Stimulated activated CD8-positive, alpha-beta memory T cell treated with anti-CD3 and anti-CD28 coated beads, Interleukin-4, amount 100 ng/mL, for 4 hours (primary cell): ENCODE measurements at places on chromosomes 2 and 18.

DNA sequence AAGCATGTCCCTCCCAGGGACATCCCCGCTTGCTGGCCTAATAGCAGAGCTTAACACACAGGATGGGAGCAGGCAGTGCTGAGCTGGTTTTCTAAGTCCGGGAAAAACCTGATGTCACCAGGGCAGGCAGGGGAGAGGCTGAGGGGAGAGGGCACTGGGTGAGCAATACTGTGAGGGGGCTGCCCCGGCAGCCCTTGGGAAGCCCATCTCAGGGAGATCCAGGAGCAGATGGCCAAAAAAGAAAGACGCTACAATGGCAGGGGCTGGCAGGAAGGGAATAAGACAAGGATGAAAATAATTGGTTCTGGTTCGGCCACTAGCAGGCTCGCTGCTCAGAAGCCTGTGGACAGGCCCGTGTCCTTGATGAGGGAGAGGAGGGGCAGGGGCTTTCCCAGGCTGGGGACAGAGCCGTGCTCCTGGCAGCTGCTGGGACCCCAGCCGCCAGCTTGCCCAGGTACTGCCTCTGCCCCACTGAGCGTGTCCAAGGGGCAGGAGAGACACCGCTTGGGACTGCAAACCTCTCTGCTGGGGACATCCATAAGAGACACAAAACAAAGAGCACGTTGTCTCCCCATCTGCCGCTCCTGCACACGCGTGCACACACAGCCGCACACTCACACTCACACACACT is 30.2 kb downstream of the SMAD7 start:
- DNase-seq = no peak

DNA sequence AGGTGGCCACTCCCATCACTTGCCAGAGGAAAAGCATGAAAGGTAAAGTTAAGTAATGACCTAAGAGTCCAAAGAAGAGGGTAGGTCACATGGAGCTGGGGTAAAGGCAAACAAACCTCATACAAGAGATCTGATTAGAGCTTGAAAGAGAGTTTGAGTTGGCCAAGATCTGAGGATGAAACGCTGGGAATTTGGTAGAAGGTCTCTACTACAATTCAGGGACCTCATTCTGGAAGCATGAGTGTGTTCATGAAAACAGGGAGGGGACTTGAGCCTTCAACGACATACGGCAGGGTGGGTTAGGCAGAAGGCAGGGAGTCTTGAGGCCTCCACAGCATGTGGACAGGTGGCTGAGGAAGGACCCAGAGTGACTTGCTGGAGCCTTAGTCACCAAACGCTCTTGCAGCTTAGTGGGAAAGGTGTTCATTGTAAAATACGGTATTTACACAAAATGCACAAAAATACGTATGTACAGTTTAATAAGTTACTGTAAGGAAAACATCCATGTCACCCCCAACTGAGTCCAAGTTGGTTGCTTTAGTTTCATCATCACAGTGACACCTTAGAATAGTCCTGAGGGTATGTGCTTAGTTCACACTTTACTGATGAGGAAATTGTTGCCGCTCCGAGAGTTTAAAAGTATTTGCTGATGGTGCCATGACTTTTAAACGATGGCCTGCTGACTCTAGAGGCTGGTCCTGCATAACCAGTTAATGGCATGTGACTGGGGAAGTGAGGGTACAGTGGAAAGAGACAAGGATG is 5.0 kb upstream of the FARP2 start:
- DNase-seq = no peak

DNA sequence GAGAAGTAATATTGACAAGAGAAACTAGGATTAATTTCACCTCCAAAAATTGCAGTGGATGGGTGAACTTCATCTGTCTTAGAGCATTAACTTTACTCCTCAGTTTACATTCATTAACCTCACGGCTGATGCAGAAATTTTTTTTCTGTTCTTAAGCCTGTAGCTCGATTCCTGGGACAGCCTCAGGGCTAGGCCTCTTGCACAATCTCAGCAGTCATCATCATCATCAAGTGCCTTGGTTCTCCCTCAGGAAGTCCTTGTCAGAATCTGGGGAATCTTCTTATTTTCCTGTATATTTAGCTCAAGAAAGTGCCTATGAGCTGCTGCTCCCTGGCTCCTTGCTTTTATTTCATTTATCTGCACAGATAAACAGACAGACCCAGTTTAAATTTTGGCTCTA is 1272.2 kb upstream of the LRRTM1 start:
- no peak for DNase-seq

- DNase-seq = no peak
These were observed 185.1 kb downstream of the TCF4 start for GRCh38 chr18:55402731-55403405.

DNA sequence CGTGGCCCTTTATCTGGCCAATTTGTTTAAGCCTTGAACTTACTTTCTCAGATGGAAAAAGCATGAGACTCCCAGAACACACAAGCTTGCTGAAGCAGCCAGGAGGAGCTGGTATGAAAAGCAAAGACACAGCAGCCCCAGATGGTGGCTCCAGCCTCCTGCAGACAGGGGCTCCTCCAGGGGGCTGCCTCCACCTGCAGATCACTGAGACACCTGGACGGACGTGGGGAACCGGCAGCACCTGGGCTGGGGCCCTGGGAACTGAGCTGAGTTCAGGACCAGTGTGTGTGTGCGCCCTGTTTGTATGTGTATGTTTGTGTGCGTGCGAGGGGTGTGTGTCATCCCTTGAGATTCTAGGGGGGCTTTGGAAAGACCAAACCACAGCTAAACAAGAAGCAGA is 8.6 kb downstream of the CYS1 start:
- DNase-seq = no peak

- DNase-seq = no peak
These were observed 118.0 kb upstream of the RAB27B start for GRCh38 chr18:54710074-54710899.

GRCh38 chr2:45898819-45899218 is 247.3 kb downstream of the PRKCE start:
- no peak for DNase-seq

DNA sequence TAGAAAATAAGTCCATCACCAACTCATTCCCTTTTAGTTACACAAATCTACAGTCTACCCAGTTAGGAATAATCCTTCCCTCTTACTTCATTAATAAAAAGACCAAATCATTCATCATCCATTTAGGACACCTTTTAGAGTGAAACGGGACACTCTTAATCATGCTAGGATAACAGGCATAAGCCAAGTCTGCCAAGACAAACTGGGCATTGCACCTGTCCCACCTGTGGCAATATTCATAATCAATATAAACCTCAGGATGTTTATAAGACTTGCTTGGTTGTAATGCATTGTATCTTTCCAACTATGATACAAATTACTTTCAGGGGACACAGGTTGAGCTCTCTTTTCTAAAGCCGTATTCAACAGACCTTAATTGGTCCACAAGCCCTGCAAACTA is 82.7 kb upstream of the SH3BP4 start:
- DNase-seq = no peak

GRCh38 chr2:39996653-39997080 is 217.6 kb upstream of the THUMPD2 start:
- DNase-seq = no peak
